NCI-H187 treated with DMSO at 0.1 percent for 48 hours (cell line): ENCODE measurements at places on chromosomes 12 and 14.

- no peak for DNase-seq
These were observed 23.1 kb downstream of the MAX start for GRCh38 chr14:65079201-65079600.

GRCh38 chr14:77580964-77581505 is 35.4 kb downstream of the SPTLC2 start:
- DNase-seq, result no peak

- DNase-seq, result no peak
These were observed 24.9 kb downstream of the VPS37B start for GRCh38 chr12:122870867-122871664.

GRCh38 chr12:131642771-131643170 is 68.1 kb upstream of the SFSWAP start:
- DNase-seq, result no peak
